Activated CD4-positive, alpha-beta T cell treated with anti-CD3 and anti-CD28 coated beads for 36 hours (primary cell): ENCODE measurements at places on chromosomes 3 and 15.

- DNase-seq, result no peak
These were observed 557.3 kb downstream of the FGF12 start for GRCh38 chr3:192170031-192170430.

DNA sequence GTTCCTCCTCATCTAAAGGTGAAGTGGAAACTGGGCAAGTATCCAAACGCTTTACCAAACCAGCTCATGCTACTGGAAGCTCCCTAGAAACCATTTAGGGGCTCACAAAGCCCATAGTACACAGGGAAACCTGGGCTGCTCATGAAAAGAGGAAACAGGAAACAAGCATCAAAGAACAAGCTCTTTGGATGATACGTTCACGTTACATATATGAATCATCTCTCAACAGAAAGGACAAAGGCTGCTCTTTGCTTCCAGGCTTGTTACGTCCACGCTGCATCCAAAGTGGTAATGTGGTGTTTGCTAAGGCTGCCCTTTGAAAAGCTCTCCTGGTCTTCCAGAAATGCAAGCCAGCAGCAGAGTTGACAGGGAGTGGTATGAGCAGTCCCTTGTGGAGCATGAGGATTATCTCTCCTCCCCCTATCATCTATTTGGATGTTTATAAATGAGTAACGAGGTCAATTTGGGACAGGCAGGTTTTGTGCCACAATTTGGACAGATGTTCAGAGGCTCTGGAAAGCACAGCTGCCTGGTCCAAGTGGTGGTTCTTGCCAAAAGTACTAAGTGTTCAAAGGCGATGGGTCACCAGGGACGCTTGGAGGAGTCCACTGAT is 98.0 kb upstream of the RORA start:
- no peak for DNase-seq

DNA sequence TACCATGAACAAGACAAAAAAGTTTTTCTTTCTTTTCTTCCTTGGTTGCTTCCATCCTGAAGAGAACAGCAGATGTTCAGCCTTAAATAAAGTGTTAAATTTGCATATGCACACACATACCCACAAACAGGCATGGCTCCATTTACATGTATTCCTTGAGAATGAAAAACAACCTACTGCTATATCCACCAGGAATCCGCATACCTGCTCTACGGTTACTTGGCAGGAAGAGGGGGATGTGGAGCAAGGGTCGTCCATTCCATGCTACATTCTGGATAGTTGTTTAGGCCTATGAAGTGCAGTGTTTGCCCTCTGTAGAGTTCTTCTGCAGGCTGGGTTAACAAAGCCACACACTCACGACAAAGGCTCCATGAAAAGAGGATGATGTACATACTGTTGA is 322.8 kb downstream of the KCNH8 start:
- DNase-seq, result no peak

GRCh38 chr3:114877378-114878113 is 269.5 kb downstream of the ZBTB20 start:
- DNase-seq, result no peak

- no peak for DNase-seq
These were observed 20.1 kb upstream of the ARPIN start for GRCh38 chr15:89932880-89933279.

DNA sequence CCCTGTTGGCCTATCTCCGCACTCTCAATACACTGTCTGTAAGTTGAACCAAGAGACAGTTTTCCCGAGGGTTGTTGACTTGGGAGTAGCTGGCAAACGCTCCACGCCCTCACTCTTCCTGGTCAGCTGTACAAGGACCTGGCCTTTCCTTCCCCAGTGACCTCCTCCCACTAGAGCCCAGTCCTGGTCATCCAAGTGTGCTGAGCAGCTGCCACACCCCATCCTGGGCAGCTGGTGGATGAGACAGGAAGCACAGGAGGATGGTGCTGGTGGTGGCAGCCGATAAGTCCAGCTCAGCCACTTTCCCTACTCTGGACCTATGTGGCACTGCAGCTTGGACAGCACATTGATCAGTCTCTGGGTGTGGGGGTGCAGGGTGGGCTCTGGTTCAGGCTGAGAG is 19.8 kb downstream of the PFKFB4 start:
- no peak for DNase-seq

DNA sequence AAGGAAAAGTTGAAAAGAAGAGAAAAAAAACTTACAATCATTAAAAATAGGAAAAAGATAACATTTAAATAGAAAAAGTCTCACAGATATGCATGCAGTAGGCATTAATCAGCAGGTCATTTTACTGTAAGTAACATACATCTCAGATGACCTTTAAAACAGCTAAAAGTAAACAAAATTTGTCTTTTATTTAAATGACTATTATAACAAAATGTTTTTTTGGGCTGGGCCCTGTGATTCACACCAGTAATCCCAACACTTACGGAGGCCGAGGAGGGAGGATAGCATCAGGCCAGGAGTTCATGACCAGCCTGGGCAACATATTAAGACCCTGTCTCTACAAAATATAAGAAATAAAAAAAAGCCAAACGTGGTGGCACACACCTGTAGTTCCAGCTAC is 14.7 kb downstream of the IQGAP1 start:
- DNase-seq, result no peak

DNA sequence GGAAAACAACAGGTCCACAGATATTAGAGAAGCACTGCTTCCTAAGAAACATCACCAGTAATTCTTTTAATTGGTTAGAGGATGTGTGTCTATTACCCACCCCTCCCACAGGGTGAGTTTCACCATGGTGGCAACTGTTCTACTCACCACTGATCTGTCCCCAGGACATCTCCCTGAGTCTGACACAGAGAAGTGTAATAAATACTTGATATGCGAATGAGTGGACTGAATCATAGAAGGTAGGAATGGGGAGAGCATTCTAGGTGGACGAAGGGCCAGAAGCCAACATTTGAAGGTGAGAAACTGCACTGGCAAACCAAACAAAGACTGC is 452.7 kb upstream of the PROK2 start:
- DNase-seq, result no peak

DNA sequence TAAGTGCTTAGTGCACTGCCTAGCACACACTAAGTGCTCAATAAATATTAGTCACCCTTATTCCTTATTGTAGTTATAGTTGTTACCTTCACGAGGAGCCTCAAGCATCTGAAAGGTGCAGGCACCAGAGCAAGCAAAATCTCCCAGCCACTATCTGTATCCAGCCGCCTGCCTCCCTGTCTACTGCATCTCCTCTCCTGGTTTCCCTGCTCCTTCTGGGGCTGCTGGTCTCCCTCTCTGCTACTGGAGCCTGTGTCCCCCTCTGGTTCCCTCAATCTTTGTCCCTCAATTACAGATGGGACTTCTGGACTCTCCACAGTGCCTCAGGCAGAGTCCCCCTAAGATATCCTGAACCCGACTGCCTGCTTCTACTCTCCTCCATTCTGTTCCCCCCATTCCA is 18.8 kb downstream of the MYL3 start:
- DNase-seq, result no peak

GRCh38 chr15:25790000-25790660 is 73.0 kb downstream of the ATP10A start:
- peak; percentile 78 for DNase-seq

GRCh38 chr3:103968751-103969150 is 1398.0 kb upstream of the ALCAM start:
- no peak for DNase-seq

GRCh38 chr3:180617049-180617448 is 15.1 kb downstream of the TTC14 start:
- no peak for DNase-seq

DNA sequence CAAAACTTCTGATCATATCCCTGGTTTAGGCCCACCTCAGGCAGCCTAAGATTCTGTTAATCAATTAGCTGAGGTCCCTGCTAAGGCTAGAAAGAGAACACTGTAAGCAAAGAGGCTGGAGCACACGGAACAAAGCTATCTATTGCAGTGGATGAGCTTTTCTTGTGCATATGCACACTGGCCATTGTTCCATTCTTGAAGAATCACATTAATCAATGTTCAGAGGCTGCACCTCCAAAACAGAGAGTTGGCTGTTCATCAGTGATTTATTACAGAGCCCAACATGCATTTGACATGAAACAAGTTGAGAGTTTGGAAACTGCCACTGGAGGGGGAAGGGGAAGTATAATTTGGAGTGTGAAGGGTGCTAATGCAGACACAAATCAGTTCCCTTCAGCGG is 873.0 kb downstream of the ROBO1 start:
- DNase-seq, result no peak

DNA sequence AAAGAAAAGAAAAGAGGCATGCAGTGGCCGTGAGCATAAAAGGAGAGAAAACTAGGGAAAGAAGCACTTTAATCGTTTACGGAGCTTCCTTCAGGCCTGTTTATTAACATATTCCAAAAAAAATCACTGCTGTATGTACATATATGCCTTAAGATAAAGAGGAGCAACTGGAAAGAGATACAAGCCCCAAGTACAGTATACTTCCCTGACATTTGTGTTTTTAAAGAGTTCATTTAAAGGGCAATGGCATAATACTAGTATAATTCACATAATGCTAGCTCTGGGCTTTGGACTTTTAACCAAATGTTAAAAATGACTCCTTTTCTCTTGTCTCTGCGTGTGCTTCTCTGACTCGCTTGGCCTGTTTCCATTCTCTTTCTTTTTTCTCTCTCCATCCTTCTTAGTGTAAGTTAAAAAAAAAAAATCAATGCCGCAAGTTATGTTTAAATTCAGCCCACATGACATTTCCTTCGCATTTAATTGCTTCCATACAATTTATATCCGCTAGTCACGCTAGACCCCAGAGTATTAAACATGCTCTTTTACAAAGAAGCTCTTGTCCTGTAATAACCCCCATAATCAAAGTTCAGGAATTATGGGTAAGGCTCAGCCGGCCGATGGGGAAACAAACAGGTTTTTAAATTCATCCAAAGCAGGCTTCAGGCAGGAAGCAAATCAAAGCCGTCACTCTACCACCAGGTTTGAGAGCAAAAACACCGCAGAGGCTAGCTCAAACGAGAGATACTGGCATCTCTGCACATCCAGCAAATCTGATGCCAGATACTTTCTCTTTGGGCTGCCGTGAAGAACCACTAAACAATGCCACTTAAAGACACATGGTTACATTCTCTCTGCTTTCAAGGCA is 19.4 kb downstream of the WWTR1 start:
- DNase-seq, result no peak

GRCh38 chr3:156820692-156821080 is 5.5 kb upstream of the LEKR1 start:
- DNase-seq, result no peak

- DNase-seq, result no peak
These were observed 393.6 kb downstream of the OTOL1 start for GRCh38 chr3:161890147-161890625.

DNA sequence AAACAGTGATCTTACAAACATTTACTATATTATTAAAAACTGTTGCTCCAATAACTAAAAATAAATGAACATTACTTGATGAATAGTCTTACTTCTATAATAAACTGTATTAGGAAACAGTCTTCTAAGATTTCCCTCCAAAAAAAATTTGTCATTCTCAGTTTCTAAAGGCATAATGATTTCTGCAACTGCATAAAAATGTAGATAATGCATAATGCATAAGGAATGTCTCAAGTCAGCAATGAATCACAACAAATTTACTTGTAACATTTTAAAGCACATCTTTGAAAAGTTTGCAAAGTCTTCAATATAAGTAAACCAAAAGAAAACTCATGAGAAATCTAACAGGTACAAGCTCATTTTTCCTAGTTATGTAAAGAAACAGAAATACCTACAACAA is 113.5 kb downstream of the VPS13C start:
- no peak for DNase-seq

- DNase-seq, result no peak
These were observed 12.8 kb downstream of the DCUN1D1 start for GRCh38 chr3:182967218-182968204.

DNA sequence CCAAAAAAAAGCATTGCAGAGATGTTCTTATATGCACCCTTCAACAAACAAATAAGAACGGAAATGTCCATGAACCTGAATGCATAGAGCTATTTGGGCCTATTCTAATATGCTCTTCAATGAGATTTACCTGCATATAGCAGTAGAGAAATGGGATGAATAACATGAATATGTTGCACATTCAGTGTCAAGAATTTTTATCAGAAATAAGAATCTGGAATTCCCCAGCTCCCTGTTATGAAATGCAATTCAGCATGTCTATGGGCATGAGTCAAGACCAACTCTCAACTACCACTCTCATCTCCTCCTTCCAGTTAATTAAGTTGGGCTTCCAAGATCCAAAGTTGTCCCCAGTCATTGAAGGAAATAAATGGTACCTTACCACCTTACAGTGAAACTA is 133.7 kb upstream of the ALCAM start:
- no peak for DNase-seq

- DNase-seq, result no peak
These were observed 891.1 kb downstream of the TUSC7 start for GRCh38 chr3:117600666-117601065.

- DNase-seq, result no peak
These were observed 506.5 kb upstream of the TBL1XR1 start for GRCh38 chr3:177703788-177704187.

- no peak for DNase-seq
These were observed 70.5 kb upstream of the MAP4 start for GRCh38 chr3:48086705-48087104.

DNA sequence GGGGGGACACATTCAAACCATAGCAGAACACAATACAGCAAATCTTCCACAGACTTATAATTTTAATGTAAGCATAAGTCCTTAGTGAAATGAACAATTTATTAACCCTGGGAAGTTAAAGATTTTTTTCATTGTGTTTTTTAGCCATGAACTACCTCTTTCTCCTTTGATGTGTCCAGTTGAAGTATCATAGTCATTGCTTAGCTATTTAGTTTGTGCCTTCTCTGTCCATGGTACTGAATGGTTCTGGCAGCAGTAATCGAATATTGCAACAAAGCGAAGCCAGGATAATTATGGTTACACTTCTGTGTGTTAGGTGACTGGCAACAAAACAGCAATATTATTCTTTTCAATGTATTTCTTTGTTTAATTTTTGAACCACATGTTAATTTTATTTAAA is 403.0 kb upstream of the ONECUT1 start:
- DNase-seq, result no peak

- DNase-seq, result no peak
These were observed 22.9 kb downstream of the MITF start for GRCh38 chr3:69761896-69762767.

GRCh38 chr15:35393398-35393797 is 152.6 kb downstream of the DPH6 start:
- DNase-seq, result no peak

DNA sequence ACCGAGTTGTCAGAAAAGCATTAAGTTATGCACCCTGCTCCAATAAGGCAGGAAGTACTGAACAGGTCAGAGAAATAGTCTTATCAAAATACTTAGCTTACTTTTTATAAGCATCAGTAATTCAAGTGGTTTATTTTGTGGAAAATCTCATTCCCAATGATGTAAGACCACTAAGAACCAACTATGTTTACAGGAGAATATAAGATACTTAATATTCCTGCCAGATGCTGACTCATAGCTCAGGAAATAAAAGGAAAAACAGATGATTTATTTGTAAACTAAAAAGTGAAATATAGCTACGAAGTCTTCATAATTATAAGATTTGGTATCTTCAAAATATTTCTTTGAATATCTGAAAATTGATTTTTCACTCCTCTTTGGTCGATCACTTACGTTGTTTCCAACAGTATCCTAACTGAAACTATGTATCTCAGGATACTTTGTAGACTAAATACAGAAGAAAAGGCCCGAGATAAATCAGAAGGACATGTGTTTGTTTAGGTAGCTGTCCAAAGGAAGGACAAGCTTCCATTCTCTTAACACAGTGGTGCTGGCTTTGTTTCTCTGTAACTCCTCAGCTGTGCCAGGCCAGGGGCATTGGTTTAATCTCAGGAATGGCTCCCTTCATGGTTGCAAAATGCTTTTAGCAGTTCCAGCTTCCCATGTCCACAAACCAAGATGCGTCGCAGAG is 295.8 kb downstream of the GBE1 start:
- DNase-seq, result no peak
